ENCODE measurements at places on chromosomes 1 and 21.

DNA sequence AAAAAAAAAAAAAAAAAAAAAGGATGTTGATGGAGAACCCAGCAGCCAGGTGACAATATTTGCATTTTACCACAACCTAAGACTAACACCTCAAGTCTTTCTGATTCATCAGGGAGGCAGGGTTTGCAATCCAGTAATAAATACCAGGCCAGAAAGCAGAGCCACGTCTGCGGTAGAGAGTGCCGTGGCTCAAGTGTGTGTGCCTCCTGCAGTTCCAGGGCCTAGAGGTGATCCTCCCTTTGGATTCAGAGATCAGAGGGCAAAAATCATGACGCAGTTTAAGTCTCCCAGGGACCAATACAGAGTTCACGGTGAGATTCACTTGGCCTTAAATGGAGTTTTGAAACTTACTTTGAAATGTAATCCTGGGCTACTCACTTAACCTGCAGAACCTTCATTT lies 34.9 kb downstream of the TMCO4 start:
- no peak for DNase-seq

- DNase-seq: no peak
Measured at GRCh38 chr1:23215751-23216449, 1.4 kb downstream of the HTR1D start.

GRCh38 chr1:46172321-46172720 lies 2.6 kb upstream of the TSPAN1 start:
- DNase-seq: no peak

- DNase-seq: peak; percentile 37
Measured at GRCh38 chr1:89545264-89546038, 20.8 kb downstream of the LRRC8B start.

- no peak for DNase-seq
Measured at GRCh38 chr1:90558126-90558525, 159.0 kb downstream of the BARHL2 start.

DNA sequence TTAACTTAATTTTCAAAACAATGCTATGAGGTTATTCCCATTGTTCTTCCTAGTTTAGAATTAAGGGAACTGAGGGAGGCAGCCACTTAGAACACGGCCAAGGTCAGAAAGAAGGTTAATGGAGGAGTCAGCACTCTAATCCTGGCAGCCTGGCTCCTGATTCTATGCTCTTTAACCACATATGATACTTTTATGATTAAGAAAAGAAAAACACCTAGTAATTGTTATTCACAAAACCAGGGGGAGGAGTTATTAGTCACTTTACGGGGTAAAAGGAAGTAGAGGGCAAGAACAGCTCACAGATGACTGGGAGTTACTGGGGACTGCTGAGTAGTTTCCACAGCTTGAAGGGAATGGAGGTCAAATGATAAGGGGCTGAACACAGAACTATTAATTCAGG lies 38.6 kb downstream of the GADD45A start:
- peak; percentile 83 for DNase-seq

GRCh38 chr1:7420470-7421100 lies 350.5 kb upstream of the VAMP3 start:
- no peak for DNase-seq

GRCh38 chr21:35170244-35170643 lies 121.1 kb upstream of the RUNX1 start:
- no peak for DNase-seq

DNA sequence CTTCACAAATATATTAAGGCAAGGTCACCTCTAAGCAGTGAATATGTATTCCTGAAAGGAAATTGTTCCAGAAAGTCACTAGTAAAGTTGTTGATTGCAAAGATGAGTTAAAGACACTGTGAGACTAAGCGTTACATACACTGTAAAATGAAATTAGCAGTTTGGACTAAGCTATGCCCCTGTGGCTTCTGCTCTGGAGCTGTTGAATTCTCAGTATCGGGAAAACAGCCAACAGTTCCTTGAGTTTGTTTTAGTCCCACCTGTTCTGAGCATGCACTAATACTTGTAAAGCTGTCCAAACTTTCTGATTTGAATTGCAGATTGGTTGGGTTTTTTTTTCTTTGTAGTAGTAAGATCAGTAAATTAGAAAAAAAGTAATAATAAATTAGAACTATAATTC lies 21.0 kb downstream of the ANGPTL1 start:
- DNase-seq: no peak

- DNase-seq: no peak
Measured at GRCh38 chr1:229133151-229133550, 137.8 kb upstream of the RAB4A start.

DNA sequence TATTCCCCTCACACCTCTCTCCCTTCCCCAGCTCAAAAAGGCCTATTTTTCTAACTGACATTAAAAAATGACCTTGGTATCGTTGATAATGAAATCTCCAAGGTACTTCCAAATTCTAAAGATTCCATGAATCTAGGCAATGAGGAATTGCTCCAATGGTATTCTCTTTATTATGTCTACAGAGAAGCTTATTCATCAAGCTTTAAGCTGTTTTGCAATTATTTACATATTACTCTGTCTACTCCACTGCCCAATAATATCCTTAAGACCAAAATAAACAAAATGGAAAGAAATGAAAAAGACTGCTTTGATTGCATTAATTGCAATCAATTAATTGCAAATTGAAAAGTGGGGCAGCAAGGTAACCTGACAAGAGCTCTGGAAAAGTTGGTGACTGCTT lies 7.9 kb downstream of the PLPP3 start:
- DNase-seq: no peak

- DNase-seq: no peak
Measured at GRCh38 chr1:231814021-231814420, 187.4 kb downstream of the DISC1 start.

- no peak for DNase-seq
Measured at GRCh38 chr1:220918285-220918951, 39.2 kb downstream of the HLX start.

GRCh38 chr1:117162816-117163215 lies 41.3 kb upstream of the TRIM45 start:
- no peak for DNase-seq

DNA sequence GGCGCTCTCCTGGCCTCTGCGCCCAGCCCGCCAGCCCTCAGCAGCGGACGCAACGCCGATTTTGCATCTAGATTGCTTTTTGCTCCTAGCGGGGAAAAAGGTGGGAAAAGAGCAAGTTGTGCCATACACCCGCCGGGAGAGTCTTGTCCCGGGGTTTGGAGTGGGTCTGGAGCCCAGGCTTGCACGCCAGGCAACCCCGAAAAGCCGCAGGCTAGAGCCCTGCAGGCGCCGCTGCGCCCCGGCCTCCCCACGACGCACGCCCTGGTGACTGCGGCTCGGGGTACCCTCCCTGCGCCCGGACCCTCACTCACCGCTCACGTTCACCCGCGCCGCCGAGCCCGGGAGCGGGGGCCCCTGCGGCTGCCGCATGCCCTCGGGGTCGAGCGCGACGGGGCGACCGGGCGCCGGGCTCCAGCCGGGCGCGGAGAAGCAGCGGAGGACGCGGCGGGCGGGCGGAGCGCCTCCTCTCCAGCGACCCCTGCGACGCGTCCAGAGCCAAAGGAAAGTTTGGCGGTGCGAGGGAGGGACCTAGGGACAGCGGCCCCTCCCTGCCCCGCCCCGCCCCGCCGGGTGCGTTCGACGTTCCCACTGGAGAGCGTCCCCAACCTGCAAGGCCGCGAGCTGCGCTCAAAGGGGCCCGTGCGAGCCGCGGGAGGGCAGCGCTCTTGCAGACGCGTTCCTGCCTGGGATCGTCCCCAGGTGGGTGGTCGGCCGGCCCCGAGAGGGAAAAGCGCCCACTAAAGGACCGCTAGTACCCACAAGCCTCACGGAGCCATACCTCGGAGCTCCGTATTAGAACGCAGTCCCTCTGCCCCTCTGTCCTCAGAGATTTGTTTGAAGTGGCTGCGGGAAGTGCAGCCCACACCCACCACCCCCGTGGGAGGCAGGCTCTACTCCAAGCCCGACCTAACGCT lies at the start of gene LPAR3:
LPAR3 (minus strand) TSS at position 502 of the 914 bp plus-strand sequence. CDS start 27,086 bp downstream, outside the sequence.
- peak; percentile 72 for DNase-seq

GRCh38 chr1:175510914-175511313 lies 232.5 kb downstream of the TNR start:
- DNase-seq: no peak

DNA sequence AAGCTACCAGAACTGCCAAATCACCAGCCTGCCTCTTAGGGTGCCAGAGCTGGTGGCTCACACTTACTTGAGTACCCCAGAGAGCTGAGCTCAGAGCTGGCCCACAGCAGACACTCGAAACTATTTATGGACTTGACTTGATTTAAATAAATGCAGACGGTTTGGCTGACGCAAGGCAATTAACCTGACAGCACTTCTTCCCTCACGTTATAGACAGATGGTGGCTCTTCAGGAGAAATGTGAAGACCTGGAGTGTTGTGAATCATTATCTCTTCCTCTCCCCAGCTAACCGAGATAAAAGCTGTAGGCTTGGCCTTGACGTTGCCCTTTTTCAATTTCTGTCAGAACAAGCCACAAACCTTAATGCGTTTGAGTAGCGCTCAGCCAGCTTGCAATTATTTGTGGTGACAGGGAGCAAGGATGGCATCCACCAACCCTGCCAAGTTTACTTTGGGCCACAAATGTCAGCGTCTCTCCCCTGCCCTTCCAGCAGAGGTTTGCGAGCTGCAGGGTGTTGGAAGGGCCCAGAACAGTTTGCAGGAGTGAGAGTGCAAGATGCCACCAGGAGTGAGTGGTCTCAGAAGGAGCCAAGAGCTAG lies 34.0 kb upstream of the BCAR3 start:
- no peak for DNase-seq

GRCh38 chr1:109740615-109741373 lies at the start of gene GSTM3:
Gene GSTM3, minus strand, starts transcription at chr1:109741038. Its CDS starts 751 bp downstream, at chr1:109740287.
- DNase-seq: peak; percentile 21

- DNase-seq: no peak
Measured at GRCh38 chr1:236736761-236737160, 50.5 kb downstream of the ACTN2 start.

GRCh38 chr1:29458737-29459619 lies 222.7 kb downstream of the PTPRU start:
- DNase-seq: no peak

DNA sequence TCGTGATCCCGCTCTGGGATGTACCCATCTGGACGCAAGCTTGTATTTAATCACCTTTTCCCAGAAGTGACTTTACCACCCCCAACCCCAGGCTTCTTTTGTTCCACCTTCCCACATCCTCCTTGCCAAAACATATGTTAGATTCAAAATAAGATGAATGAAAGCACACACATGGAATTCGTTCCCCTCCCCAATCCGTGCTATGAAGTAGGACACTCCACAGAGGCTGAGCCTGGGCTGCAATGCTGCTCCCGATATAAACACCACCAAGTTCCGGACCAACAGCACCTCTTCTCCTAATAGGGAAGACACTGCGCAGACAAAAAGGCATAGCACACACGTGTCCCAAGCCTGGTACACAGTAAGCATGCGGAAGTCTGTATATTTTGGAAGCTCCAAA lies 86.1 kb downstream of the CLSTN1 start:
- DNase-seq: no peak

DNA sequence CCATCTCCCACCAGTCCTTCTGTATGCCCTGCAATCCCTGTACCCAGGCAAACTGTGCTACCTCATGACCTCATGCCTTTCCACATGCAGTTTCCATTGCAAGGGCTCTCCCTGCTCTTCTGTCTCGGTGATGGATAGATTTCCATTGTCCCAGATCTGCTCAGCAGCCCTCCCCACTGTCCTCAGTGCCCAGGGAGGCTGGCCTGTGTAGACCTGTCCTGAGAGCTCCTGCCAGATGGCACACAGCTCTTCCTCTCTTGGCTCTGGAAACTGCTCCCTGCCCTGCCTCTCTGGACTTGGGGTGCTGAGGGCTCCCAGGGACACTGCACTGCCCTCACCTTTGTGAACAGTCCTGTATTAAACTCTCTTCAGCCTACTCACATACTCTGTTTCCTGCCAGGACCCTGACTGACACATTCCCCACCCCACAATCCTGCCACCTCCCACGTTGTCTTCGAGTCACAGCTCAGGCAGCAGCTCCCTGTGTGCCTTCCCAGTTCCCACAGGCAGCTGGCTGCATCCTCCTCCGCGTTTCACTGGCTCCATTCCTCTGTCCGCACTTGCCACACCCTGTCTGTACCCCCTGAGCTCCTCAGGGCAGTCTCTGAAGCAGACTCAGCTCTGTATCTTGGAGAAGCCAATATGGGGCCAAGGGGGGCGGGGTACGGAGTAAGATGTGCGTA lies 57.0 kb downstream of the SPATA46 start:
- DNase-seq: peak; percentile 62

GRCh38 chr1:196376630-196377328 lies 231.5 kb downstream of the KCNT2 start:
- no peak for DNase-seq

- DNase-seq: no peak
Measured at GRCh38 chr1:97200595-97200994, 479.0 kb downstream of the PTBP2 start.

DNA sequence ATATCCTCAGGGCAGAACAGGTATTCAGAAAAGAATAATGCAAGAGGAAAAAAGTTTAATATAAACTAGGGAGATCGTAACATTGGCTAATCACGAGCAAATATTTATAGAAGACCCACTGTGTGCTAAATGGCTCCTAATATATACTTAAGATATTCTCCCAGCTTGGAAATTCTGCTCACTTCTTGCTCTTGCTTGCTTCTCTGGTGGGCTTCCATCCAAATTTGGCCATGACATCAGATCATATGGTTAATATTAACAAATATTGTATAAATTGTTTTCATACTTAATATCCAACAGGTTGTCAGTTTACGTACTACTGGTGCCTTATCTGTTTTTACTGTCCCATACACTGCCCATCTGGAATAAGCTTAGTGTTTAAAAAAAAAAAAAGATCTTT lies 1.1 kb downstream of the COX20 start:
- DNase-seq: peak; percentile 50

DNA sequence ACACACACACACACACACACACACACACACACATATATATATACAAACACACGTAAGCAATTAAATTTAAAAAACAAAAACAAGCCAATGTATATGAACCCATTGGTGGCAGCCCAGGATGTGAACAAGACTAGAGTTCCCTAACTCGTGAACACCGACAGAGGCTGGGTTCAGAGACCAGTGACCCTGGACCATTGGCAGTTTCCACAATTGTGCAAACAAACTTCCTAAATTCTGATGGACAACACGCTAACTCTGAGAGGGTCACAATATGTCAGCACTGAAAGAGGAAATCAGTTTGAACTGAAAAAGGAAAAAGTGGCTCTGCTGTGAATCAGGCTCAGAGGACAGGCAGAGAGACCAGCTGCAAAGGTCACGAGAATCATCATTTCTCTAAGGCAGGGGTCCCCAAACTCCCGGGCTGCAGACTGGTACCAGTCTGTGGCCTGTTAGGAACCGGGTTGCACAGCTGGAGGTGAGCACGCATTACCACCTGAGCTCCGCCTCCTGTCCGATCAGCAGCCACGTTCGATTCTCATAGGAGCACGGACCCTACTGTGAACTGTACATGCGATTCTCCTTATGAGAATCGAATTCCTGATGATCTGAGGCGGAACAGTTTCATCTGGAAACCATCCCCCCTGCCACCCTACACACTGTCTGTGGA lies 50.5 kb upstream of the ERO1B start:
- DNase-seq: no peak

All from foreskin fibroblast (primary cell).